Spleen (tissue), 13 donors: ENCODE measurements at places on chromosomes 7 and 10.

DNA sequence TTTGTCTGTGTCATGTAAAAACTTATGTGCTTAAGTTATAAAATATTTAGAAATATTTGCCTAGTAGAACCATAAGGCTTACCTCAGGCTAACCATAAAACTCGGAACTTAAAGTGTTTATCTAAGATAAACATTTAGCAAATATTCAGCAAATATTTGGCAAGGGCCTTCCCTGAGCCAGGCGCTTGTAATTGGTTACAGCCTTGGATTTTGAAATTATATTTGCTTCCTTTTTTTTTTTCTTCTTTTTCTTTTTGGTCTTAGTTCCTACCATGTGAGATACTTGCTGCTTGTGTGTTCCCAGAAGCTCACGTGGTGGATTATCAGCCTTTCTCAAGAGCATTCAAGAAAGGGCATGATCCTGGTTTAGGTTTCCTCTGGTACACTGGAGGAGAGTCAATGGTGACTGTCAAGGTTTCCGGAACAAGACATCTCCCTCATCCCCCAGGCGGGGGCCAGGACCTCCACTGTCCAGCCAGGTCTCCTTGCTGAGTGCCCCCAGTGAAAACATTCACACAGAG is 5.2 kb upstream of the BRI3 start:
- DNase-seq: no peak

- no peak for DNase-seq
These were observed 90.8 kb upstream of the EEPD1 start for GRCh38 chr7:36062154-36062815.

- DNase-seq: no peak
These were observed 101.4 kb downstream of the PODXL start for GRCh38 chr7:131455001-131455400.

- peak; percentile 83 for DNase-seq
These were observed at the start of gene CTTNBP2 for GRCh38 chr7:117873310-117874190. Gene CTTNBP2, minus strand, starts transcription at chr7:117873441. Its CDS starts 26 bp downstream, at chr7:117873415.

- DNase-seq: no peak
These were observed 35.7 kb downstream of the ITPRID1 start for GRCh38 chr7:31549611-31550010.

DNA sequence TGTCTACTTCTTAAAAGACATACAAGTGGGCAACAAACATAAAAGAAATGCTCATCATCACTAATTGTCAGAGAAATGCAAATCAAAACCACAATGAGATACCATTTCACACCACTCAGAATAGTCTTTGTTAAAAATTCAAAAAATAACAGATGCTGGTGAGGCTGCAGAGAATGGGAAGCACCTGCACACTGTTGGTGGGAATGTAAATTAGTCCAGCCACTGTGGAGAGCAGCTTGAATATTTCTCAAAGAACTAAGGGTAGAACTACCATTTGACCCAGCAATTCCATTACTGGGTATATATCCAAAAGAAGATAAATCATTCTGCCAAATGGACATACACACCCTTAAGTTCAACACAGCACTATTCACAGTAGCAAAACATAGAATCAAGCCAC is 61.8 kb upstream of the STEAP1 start:
- DNase-seq: no peak

DNA sequence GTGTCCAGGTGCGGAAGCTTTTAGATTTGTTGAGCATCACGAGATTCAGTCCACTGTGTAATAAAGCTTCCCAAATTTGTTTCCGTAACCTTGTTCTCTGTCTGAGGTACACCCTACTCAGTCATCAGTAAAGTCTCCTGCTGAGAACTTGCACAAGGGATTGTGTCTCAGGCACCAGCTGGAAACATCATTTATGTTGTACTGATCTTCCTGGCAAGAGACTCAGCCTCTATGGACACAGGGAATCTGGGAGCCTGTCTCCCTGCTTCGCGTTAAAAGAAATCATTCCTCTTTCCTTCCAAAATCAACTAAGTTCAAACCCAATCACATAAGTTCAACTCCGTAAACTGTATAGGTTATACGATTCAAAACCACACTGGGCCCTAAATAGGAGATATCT is 336.8 kb downstream of the GPR37 start:
- DNase-seq: no peak
